ENCODE measurements at places on chromosomes 5 and 9.
A peak's percentile ranks its signal among the peaks of the same experiment; 100 is the strongest.

GRCh38 chr9:78321505-78321904 is 24.6 kb downstream of the PSAT1 start:
- no peak for DNase-seq

GRCh38 chr5:180193749-180194375 is 15.1 kb downstream of the RASGEF1C start:
- DNase-seq = no peak

GRCh38 chr9:21994556-21995005 is at the start of gene CDKN2B-AS1:
TSS of gene CDKN2B-AS1 (plus strand) at chr9:21994791.
- DNase-seq = no peak

DNA sequence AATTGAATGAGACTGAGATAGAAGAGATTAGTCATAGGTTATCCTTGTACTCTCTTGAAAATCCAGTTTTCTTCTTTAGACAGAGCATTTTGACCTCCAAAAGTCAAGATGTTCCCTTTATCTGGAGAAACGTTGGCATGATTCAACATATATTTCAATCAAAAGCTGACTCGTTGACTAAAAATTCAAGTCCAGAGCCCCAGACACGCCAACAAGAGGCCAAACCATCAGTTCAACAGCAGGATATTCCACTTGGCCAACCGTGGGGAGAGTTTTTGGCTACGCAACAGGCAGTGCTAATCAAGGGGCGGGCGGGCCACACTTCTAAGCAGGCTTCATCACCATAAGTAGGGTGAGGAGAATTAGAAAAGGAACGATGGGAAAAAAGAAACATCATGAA is 119.1 kb downstream of the SLIT3 start:
- DNase-seq = no peak

DNA sequence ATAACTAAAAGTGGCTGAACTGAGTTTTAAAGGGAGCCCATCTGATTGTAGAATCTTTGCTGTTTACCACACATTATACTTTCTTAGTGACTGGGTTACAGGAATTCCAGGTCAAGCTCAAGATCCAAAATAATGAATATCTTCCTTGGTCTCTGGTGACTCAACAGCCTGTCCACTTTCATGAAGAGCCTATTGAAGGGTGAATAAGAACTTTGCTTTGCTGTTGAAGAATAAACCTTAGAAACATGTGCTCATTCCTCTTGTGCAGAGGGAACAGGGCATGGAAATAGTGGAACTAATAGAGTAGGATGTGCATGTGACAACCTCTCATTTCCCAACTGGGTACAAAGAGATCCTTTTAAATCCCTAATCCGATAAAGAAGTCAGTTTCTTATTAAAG is 21.4 kb downstream of the ALDH1A1 start:
- no peak for DNase-seq

GRCh38 chr9:130912932-130913598 is 16.5 kb upstream of the QRFP start:
- no peak for DNase-seq

GRCh38 chr5:159257629-159258283 is 5.3 kb upstream of the UBLCP1 start:
- DNase-seq = peak; percentile 75

DNA sequence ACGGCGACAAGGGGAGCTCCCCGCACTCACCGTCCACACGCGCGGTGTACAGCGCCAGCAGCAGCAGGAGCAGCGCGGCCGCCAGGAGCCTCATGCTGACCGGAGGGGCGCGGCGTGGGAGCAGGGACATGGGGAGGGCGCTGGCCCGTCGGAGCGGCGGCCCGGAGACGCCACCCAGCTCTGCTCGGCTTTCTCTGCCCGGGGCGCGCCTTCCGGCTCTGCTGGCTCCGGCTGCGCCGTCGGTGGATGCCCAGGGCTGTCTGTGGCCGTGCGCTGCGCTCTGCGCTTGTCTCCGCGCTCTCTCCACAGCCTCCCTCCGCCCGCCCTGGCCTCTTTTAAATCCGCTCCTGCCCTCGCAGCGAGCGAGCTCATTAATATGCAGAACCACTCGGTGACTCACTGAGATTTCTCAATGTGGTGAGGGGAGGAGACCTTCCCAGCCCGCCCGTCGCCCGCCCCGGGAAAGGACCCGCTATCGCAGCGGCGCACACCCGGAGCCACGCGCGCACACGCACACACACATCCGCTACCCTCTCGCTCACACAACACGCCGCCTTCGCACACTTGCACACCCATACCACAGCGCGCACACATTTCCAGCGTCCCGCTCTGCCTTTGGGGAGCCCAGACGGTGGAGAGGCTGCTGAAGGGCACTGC is at the start of gene CXCL14:
TSS of gene CXCL14 (minus strand) at position 307 of the 657 bp plus-strand sequence. CDS start at position 94, 213 bp downstream.
- peak; percentile 24 for DNase-seq

DNA sequence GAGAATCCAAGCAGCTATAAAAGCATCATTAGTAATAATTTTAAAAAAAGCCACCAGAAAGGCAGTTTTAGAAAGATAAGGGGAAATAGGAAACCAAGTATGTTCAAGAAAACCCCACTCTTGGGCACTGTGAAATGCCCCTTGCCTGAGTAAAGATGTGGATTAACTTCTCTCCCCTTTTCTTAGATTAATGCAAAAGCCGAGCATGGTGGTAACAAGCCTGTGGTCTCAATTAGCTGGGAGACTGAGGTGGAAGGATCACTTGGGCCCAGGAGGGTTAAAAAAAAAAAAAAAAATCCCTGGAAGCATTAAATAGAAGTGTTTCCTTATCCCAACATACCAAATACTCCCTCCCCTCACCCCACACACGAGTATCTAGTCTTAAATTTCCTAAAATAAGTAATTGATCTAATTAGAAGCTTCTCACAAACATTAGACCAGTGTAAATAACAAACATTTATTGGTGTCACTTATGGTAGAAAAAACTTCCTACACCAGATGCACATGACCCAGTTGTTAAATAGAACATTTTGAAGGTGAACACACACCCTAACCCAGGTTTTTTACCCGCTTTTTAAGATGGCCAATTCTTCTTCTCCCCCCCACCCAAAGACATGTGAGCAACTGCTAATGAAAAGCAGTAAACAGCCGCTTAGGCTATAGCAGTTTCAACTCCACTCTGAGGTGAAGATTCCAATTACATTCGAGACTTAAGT is 5.2 kb downstream of the HSPA5 start:
- no peak for DNase-seq

DNA sequence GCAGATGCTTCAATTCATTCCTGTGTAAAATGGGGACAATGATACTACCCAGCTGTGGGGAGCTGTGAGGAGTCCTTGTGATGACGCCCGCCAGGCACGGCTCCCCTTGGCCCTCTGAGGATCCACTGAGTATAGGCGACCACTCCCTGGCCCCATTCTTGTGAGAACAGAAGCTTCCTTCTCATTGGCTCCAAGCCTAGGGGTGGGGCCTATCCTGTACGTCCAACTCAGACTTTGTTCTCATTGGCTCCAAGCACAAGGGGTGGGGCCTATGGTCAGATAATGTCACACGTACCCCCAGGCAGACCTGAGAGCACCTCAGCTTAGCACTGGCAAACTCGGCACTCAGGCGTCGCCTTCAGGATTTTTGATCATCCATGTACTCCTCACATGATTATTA is 232.9 kb upstream of the MVB12B start:
- no peak for DNase-seq

GRCh38 chr9:109477258-109478050 is 20.7 kb downstream of the PTPN3 start:
- peak; percentile 99 for DNase-seq

DNA sequence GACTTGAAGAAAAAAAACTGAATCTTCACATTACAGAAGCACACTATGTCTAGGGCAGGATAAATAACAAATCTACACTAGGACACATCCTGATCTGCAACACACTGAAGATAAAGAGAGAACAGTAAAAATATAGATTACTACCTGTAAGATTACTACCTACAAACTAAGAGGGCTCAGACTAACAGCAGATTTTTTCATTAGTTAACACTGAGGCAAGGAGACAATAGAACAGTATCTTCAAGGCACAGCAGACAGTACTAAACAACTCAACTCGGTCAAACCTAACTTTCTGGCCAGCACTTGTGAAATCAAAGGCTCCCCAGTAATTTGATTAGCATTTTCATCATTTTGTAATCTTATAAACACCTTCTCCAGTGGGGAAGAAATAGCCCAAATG is 46.5 kb downstream of the TEX10 start:
- no peak for DNase-seq

GRCh38 chr5:142981475-142981874 is 211.3 kb downstream of the ARHGAP26 start:
- DNase-seq = no peak

- no peak for DNase-seq
These were observed 35.3 kb upstream of the IQGAP2 start for GRCh38 chr5:76367623-76368371.

- DNase-seq = no peak
These were observed 119.6 kb upstream of the FST start for GRCh38 chr5:53360811-53361210.

DNA sequence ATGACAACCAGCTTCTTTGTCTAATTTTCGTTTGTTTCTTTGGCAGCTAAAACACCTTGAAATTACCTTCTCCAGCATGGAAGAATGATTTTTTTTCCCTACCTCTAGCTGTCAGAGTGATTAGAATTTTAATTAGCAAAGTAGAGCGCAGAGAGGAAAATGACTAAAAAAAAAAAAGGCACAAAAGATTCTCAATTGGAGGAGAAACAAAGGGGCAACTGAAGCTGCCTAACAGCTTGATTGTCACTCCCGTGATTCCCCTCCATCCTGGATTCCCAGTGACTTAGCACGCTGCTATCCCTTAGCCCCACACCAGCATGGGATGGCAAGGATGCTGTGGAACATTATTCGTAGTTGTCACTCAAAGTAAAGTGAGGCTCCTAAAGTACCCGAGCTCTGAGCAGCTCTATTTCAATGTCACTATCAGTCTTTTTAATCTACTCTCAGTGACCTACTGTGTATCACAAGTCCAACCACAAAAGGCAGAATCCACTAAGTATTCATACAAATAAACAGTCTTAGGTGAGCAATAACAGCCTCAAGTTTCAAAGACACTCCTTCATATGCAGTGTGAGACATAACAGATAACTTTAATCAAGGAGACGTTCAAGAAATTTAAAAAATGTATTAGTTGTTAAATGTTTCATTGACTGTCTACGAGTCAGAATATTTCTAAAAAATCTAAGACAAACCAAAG is 710.0 kb upstream of the GRAMD2B start:
- no peak for DNase-seq

GRCh38 chr5:113153512-113154097 is 177.0 kb downstream of the DCP2 start:
- no peak for DNase-seq

GRCh38 chr9:94999832-95000231 is 273.3 kb downstream of the AOPEP start:
- DNase-seq = no peak

- no peak for DNase-seq
These were observed 69.8 kb upstream of the CCDC112 start for GRCh38 chr5:115366223-115366622.

DNA sequence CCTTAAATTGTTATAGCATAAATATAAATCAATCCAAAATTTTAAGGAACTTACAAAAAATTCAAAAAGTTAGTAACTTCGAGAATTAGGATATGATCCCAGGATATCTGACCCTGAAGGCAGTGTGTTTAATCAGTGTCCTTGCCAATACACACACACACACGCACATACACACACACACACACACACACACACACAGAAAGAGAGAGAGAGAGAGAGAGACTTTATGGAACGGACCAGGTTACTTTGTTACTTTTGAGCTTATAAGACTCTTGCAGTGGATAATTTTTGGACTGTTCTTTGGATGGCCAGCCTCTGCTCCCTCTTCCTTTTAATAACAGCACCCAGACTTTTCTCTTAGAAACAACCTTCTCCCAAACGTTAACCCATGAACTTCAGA is 322.9 kb downstream of the NFIB start:
- DNase-seq = no peak

GRCh38 chr9:121267689-121268597 is at the start of gene GSN:
TSS of gene GSN (plus strand) at chr9:121268162. CDS start at chr9:121301972, 33,810 bp downstream.
- peak; percentile 83 for DNase-seq
